Fibroblast of skin of left biceps (primary cell): ENCODE measurements at places on chromosomes 3 and 15.

GRCh38 chr3:110456001-110456400 lies 615.6 kb upstream of the NECTIN3 start:
- no peak for DNase-seq

DNA sequence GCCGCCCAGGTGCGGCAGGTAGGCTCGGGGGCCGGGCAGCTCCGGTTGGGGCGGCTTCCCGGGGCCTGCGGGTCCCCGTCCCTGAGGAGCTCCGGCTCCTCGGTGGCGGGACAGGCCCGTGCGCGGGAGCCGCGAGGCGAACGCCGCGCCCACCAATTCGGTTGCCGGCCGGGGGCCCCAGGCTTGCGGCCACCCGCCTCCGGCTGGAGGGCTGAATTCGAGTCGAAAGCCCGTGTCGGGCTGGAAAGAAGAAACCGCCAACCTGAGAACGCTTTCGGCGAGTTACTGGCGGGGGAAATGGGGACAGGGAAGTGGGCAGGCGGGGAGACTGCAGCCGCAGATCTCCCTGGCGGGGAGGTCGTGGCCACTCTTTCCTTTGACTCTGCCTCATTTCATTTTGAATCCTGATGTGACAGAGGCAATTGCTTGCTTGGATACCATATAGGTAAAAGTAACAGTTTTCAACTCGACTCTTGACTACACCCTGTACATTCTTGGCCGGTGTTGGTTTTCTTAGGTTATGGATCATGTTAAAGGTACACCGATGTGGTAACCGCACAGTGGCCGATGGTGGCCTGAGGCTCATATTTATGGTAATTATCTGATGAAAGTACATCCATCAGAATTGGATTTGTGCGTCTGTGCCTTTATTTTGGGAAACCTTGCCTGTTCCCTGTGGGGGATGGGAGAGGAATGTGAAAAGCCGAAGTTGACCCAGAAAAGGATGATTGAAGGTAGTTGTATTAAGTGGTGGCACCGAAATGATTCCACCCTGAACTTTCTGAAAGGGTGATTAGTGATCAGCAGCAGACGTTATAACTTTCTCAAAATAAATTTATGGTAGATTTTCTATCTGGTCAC lies 1.7 kb downstream of the B3GNT5 start:
- DNase-seq = no peak

DNA sequence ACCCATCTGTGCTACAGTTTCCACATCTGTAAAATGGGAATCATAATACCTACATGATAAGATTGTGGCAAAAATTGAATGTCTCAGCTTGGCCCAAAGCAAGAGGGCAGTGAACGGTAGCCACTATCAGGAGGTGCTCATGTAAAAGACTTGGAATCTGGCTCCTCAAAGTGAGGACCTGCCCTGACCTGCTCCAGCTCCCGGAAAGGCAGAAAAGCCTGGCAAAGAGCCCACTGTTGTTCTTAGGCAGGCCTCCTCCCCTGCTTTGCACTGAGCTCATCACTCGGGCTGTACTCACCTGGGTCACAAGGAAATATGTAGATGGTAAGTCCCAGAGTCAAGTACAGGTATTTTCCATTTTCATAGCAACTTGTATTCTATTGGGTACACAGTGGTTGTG lies 250.7 kb upstream of the TBL1XR1 start:
- no peak for DNase-seq

- no peak for DNase-seq
These were observed 4.5 kb upstream of the FES start for GRCh38 chr15:90879730-90880366.

DNA sequence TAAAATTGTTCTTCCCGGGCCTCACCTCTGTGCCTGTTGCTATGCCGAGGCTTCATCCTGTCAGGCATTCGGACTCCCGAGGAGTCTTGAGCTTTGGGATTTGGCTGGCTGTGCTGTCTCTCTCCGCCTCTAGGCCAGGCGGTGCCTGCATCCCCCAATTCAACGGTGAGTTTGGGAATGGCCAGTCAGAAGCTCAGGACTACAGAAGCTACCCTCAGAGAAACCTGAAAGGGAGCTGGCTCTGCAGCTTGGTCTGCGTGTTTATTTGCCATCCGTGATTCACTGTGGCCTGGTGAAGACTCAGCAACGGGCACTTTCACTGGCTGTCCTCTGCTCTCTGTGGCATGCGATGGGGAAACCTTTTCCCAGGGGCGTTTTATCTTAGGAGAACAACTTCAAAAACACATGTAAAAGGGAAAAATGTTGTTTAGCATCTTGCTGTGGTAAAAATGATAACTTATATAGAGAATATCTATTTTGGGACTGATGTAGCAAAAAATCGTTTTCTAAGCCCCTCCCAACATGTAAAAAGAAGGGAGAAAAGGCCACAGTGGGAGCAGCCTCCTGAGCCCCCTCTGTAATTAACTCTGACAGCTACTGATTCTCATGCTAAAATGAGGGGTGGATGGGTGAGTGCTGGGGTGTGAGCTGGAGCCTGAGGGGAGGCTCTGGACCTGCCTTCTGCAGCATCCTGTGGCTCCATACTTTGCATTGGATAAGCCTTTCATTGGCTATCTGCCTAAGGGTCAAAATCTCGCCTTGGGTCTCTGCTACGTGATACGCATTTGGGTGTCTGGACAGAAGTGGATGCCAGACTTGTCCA lies 103.4 kb upstream of the KLHL25 start:
- no peak for DNase-seq
